NCI-H524 treated with DMSO at 0.1 percent for 48 hours (cell line): ENCODE measurements at places on chromosomes 4 and X.

GRCh38 chr4:105304085-105304484 lies 157.4 kb downstream of the TET2 start:
- DNase-seq, result no peak

DNA sequence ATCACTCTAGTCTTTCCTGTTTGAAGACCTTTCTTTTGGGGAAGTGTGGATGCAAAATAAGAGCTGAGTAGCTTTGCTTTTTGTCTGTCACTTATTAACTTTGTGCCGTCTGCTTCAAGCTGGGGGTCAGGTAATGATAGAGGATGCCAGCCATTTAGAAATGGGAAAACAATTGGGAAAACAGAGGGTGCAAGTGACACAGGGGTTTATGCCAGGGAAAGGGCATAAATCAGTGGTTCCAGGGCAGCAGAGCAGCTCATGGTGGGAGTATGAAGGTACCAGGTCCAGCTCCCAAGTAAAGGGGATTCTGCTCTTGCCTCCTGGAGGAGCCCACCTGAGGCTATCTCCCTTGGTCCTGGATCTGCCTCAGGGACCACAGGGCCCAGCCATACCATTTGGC lies 91.9 kb upstream of the GPR50 start:
- DNase-seq, result no peak

GRCh38 chr4:2741626-2742025 lies 14.5 kb downstream of the TNIP2 start:
- no peak for DNase-seq

DNA sequence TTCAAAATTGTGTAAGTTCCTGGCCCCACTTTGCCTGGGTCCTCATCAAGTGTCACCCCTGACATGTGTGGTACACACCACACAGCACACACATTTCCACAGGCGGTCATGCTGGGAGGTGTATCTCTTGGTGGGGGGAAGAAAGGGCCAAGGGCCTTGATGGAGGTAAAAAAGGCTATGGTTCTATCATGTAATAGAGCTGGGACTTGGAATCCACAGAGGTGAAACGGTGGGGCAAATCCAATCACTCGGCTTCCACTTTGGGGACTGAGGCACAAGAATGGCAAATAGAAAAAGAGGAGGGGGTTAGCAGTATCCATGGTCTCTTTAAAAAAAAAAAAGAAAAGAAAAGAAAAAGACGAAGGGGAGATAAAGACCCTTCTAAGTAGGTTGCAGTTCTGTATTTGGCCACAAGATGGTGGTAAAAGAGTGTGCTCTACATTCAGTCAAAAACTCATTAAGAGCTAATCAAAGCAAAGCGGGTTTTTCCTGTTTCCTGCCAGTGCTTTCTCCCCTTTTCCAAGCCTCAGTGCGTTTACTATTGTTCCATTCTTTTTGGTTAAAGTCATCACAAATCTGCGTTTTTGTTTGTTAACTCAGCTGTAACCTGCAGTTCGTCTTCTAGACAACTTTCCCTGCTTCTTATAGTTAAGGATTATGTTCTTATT lies 37.0 kb upstream of the ATP6AP2 start:
- DNase-seq, result no peak

- DNase-seq, result no peak
These were observed 64.0 kb upstream of the WDR1 start for GRCh38 chr4:10180603-10180926.

- DNase-seq, result no peak
These were observed 10.8 kb upstream of the CXCL5 start for GRCh38 chr4:74009307-74009706.

DNA sequence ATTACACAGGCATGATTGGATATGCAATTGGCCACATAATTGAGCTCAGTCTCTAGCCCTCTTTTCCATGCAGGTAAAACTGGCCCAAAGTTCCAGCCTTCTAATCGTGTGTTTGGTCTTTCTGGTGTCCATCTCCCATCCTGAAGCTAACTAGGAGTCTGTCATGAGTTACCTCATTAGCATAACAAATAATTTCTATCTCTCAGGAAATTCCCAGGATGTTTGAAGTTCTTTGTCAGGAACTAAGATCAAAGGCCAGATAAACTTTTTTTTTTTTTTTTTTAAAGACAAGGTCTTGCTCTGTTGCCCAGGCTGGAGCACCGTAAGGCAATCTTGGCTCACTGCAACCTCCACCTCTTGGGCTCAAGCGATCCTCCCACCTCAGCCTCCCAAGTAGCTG lies 15.8 kb downstream of the ATXN3L start:
- DNase-seq, result no peak

DNA sequence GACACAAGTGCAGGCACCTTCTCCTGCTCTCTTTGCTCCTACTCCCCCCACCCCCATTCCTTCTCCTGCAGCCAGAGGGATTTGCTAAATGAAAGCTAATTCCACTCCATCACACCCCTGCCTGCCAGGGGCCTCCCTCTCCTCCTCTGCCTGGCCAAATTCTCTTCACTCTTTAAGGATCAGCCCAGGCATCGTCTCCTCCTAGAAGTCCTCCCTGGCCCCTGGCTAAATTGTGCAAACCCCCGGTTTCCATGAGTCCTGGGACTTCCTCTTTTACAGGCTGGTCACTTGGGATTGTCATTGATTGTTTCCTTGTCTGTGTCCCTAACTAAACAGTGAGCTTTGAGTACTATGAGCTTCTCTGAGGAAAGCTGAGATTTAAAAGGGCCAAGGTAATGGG lies 8.7 kb upstream of the ABLIM2 start:
- no peak for DNase-seq

- DNase-seq, result no peak
These were observed 81.0 kb downstream of the CPXCR1 start for GRCh38 chrX:88828011-88828410.

DNA sequence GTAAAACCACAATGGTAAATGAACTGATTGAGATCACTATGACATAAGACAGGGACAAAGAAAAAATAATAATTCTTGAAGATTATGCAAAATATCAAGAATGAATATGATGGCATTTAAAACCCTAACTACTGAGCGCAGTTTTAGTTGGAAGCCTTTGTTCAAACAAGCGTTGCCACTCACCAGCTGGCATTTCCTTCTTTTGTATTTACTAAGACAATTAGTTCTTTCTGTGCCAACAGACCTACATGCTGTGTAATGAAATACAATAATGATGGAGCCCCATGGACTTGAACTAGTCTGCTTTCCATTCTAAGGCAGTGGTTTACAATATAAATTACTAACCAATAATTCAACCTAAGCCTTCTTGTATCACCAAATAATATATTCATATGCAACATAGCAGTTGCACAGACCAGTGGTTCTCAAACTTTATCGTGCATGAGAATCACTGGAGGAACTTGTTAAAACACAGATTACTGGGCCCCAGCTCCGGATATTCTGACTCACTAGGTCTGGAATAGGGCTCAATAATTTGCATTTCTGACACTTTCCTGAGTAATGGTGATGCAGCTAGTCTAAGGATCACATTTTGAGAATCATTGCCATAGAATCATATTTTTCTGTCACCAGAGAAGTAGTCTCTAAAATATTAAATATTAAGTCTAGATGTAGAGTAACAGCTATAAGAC lies 196.4 kb upstream of the MAGEB18 start:
- no peak for DNase-seq

GRCh38 chr4:109355835-109356234 lies 53.4 kb upstream of the COL25A1 start:
- DNase-seq, result no peak

- no peak for DNase-seq
These were observed 1.4 kb upstream of the C4orf50 start for GRCh38 chr4:6019316-6020263.

GRCh38 chrX:136386826-136387225 lies 86.1 kb downstream of the ADGRG4 start:
- DNase-seq, result no peak

DNA sequence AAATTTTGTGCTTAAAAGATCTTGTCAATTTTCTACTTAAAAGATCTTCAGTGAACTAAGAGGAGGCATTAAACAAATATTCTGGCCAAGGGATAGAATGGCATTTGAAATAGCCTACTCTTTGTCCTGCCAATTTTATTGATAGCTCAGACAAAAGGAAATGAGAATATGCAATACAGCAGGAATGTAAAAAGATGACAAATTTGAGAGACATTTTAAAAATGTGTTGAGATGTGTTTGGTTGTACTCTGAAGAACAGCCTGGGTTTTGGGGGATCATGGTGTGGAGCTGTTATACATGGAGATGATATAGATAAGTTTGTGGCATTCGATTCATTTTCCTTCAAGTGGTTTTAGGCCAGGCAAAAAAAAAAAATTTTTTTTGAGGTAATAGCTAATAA lies 11.6 kb upstream of the MAD2L1 start:
- DNase-seq, result no peak

DNA sequence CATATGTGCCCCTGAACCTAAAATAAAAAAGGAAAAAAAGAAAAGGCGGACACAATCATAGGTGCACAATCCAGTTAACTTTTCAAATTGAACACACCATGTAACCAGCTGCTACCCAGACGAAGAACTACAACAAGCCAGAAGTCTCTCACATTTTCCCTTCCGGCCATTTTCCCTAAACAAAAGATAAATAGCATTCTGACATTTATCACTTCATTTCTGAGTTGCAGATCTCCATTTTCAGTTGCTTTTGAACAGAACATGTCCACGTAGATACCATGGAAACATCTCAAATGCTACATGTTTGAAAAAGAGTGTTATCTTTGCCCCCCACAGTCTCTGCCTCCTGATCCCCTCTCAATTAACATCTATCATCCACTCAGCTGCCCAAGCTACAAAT lies 29.2 kb upstream of the CABS1 start:
- DNase-seq, result no peak

DNA sequence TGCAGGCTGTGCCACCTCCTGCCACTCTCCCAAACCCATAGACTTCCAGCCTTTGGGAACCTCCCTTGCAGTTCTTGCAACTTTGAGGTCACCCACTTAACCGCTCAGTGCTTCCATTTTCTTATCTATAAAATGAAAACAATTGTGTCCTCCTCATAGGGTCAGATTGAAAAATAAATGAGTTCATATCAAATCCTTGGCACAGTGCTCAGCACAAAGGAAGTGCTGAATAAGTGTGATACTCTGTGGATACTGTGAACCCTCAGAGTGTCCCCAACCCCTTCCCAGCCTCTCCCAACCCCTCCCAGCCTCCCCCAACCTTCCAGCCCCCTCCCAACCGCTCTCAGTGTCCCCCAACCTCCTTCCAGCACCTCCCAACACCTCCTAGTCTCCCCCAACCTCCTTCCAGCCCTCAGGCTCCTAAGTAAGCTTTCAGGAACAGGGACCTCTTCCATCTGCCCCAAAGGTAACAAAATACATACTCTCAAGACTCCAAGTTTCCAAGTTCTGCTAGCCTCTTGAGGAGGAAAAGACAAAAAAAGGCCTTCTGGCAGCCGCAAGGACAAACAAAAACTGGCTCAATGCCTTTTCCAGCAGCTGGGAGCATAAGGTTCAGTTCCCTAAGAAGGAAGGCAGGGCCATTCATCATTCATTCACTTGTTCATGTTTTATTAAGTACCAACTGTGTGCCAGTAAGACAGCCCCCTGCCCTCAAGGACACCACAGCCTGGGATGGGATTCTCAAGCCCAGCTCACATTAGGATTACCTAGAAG lies 46.1 kb upstream of the LGI2 start:
- no peak for DNase-seq

DNA sequence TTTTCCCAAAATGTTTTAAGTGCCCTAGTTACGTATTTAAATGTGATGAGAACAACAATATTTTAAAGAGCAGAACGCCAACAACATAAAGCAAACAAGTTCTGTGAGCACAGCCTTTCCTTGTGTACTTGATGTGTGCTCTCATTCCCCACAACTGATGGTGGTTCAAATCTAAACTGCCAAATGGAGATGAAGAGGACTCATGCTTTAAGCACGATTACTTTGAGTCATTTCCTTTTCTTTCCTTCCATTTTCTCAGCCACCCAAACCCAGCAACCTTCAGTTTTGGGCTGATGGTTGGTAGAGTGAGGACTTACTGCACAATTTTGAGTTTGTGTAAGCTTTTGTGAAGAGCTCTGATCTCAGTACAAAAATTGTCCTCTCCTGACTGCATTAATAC lies 1.7 kb downstream of the NSD2 start:
- no peak for DNase-seq

DNA sequence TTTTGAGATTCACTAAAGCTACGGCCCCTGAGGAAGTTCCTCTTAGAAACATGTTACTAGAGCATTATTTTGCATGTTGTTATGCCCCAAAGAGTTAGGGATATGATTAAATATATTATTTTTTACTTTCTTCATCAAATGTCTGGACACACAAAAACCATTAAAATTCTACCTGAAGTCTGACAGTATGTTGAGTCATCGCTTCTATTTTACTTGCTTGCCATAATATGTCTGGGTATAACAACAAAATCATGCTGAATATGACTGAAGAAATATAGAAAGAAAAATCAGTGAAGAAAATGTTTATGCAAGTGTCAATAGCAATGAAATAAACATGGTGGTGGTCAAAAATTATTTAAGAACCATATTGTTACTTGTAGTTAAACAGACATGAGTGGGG lies 1818.5 kb upstream of the ADGRL3 start:
- no peak for DNase-seq

DNA sequence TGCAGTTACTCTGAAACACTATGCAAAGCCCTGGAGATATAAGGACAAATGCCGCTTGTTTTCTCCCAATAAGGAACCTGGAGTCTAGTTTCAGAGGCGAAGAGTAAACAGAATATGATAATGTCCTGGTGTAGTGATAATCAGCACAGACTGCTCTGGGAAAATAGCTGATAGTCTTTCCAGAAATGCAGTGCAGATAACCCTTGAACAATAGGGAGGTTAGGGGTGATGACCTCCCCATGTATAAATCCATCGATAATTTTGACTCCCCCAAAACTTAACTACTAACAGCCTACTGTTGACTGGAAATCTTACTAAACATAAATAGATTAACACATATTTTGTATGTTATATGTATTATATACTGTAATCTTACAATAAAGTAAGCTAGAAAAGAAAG lies 1280.9 kb upstream of the TENM3 start:
- no peak for DNase-seq

GRCh38 chr4:138509346-138509745 lies 267.2 kb upstream of the SLC7A11 start:
- DNase-seq, result no peak

DNA sequence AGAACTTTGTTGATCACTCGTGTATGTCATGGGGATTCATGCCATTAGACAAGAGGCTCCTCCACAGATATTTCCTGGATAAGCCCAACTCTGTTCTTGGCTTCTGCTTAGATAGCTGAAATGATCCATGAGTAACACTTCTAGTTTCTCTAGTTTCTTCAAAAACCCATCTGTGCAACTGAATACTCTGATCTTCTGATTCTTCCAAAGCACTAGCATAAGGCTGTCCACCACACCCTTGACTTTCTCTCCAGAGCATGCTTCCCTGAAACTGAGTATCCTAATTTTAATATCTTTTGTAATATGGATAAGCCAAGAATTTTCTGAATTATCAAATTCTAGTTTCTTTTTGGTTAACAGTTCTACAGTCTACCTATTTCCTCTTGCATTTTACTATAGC lies 118.6 kb upstream of the TAPT1 start:
- no peak for DNase-seq

- no peak for DNase-seq
These were observed 55.0 kb downstream of the PRPS1 start for GRCh38 chrX:107683124-107683895.

GRCh38 chrX:72123471-72124185 lies 8.1 kb downstream of the RTL5 start:
- no peak for DNase-seq

GRCh38 chr4:2059046-2059725 lies at the start of gene NAT8L:
TSS of gene NAT8L (plus strand) at chr4:2059327. CDS start at chr4:2059512, 185 bp downstream.
- no peak for DNase-seq

GRCh38 chr4:140743194-140743931 lies 12.8 kb downstream of the TBC1D9 start:
- DNase-seq, result no peak

- DNase-seq, result no peak
These were observed 327.0 kb upstream of the DKK2 start for GRCh38 chr4:107363125-107363524.

GRCh38 chr4:73615613-73616012 lies 4.6 kb downstream of the RASSF6 start:
- no peak for DNase-seq
